Ovary (tissue), 10 donors: ENCODE measurements at places on chromosomes 6 and 20. TPM values are rescaled to one million over a fixed set of nuclear protein-coding genes. Genes with fewer than 3 reads are reported as not detected.

DNA sequence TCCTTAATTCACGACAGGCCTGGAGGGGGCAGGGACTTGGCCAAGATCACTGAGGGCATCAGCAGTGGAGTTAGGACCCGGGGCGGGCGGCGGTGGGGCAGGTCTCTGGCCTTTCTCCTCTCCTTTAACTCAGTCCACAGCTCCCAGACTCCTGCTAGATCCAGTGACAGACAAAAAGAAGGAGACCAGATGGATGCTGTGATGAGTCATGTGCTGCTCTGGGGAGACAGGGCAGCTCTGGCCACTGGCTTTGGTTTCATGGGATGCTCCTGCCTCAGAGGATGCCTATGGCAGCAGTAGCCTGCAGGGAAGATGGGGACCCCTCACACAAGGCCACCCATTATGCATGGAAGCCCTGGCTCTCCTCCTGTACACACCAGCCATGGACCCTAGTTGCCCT is 20.5 kb downstream of the EPB41L1 start:
- no peak for DNase-seq
- H3K36me3 ChIP-seq, result no peaks in the 10 kb centered on the region

DNA sequence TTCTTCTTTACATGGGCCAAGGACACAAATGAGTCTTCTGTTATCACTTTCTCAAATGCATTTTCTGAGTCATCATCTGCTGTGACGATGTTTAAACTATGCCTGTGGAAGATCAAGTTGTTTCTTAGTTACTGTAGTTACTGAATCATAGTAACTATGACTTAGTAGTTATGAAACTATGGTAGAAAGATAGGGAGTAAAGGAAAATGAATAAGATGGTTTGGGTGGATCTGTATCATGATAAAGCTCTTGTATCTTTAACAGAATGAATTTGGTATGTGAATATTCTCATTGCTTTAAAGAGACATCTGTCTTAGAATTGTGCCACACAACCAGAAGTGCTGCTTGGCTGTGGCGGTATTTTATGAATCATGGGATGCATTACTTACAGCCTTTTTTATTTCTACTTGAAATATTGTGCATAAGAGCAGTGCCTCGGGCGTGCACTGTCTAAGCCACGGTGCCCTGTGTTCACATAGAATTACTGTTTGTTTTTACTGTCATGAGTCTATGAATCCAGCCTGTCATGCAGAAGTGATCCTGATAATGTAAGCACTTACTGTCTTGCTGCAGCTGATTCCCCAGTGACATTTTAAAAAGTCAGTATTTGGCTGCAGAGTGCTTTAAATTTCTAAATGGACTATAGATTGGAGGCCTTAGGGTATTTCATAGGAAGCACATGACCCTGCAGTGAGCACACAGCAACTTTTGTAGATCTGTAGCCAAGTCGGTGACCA is 215.2 kb downstream of the TMEM242 start:
- no peak for DNase-seq
- H3K27ac ChIP-seq, result no peak overlapping the region
- no peaks in the 10 kb centered on the region for H3K27me3 ChIP-seq
- H3K4me3 ChIP-seq, result no peak overlapping the region

DNA sequence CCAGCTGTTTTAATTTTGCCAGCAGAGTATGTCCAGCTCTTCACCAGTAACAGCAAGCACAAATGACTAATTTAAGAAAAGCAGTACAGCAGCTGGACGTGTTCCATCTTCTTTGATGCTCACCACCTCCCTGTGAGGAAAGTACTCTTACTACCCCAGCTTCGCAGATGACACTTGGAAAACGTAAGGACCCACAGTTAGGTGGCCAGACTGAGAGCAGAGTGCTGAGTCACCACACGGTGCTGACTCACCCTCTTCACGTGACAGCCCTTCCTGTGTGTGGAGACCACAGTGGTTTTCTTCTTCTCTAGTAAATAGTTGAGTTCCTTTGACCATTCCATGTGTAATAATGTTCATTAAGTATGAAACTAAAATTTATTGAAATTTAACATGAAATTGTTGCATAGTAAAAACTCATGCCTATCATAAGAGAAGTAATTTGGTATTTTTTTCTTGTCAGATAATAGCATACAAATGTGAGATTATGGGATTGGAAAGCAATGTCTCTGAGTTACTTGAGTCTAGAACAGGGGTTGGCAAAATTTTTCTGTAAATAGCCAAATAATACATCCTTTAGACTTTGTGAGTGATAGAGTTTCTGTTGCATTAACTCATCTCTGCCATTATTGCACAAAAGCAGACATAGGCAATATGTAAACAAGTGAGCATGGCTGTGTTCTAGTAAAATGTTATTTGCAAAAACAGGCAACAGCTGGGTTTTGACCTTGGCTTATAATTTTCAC is 76.6 kb downstream of the SLX4IP start:
- H3K27me3 ChIP-seq, result no peaks in the 10 kb centered on the region
- peaks cover 27% of the 10 kb centered on the region for H3K4me1 ChIP-seq
- H3K4me3 ChIP-seq, result no peak overlapping the region
- DNase-seq, result peak; percentile 75
- H3K27ac ChIP-seq, result peak overlapping the region; percentile 40
- H3K36me3 ChIP-seq, result no peaks in the 10 kb centered on the region

GRCh38 chr6:33746036-33746600 is 587 bp downstream of the IP6K3 start:
- no peaks in the 10 kb centered on the region for H3K36me3 ChIP-seq
- DNase-seq, result peak; percentile 51
- no peaks in the 10 kb centered on the region for H3K27me3 ChIP-seq

The TBX18 gene
- 5.4 TPM for total RNA-seq

The NMBR gene
- total RNA-seq, result not detected
